ENCODE measurements at places on chromosomes 6 and 20.
A peak's percentile ranks its signal among the peaks of the same experiment; 100 is the strongest.

DNA sequence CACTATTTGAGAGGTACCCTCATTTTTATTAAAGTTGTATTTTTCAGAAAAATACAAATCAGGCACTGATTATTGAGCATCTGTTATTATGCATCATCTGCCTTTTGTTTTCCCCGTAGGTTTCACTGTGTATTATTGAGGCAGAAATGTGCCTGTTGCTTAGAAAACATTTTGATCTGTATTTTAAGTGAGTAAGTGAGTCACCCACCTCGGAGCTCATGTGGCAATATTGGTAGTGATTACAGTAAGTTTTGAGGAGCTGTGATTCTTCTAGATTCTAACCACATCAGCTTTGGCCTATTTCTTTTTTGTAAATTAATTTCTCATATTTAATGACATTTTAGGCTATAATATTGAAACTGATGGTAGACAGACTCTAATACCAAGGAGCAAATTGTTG is 59.6 kb upstream of the LAMP5 start:
- no peak for DNase-seq

DNA sequence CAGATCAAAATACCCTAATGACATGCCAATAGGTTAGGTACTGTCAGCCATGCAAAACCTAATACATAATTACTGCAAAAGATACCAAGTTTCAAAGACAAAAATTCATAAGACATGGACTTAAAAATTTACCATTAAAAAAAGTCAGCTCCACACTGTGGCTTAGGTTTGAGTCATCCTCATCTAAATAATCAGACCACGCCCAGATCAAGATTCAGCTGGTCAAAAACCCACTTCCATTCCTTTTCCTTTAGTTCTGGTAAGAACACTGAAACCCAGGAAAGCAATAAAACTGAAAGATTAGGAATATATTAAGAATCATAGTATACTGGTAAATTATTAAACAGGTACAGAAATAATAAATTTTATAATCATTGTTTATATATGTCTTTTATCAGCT is 81.0 kb upstream of the ASF1A start:
- no peak for DNase-seq

DNA sequence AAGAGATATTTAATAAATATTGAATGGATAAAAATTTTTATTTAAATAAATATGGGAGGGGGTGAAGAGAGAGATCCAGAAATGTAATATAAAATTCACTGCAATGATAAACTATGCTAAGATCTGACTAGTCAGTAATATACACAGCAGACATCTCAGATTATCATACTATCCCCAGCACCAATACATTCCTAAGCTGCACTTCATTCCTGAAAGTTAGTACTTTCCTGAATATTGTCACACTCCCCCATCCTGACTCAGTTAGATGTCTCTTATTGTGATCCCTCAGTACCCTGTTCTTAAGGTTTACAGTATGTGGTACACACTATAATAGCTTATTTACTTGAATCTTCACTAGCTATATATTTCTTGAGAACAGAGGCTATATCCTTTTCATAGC is 88.3 kb upstream of the KCNQ5 start:
- DNase-seq, result no peak

DNA sequence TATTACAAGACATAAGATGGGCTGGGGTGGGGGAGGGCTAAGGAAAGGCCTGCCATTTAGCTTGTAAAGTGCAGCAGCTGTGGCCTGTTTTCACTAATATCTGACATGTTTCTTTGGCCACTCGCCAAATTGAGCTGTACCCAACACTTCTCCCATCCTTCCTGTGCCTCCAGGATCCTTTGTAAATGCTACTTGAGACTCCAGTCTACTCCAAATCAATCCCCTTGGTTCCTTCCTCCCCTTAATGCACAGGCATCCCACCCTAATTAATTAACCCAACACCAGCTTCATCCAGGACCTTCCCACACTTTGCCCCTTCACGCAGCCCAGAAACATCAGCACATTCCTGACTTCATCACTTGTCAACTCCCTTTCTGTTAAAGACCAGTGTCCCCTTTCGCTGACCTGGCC is 55.0 kb upstream of the TCF21 start:
- no peak for DNase-seq

DNA sequence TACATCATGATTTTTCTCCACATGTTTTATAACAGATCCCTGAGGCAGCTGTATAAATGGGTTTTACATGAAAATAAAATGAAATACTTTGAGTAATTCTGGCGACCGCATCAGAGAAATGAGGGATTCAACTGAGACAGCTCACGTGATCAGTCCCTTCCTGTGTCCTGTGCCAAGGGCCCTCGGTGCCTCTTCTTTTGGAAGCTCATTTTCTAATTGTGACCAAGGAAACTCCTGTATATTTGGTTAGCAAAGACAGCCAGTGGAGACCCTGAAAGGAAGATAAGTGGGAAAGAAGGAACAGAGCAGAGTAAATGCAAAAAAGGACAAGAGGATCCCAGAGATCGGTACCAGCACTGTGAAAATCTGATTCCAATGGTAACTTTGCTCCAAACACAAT is 129.9 kb downstream of the FYN start:
- no peak for DNase-seq

GRCh38 chr20:36467076-36467999 is 74.0 kb upstream of the MYL9 start:
- DNase-seq, result peak; percentile 49

DNA sequence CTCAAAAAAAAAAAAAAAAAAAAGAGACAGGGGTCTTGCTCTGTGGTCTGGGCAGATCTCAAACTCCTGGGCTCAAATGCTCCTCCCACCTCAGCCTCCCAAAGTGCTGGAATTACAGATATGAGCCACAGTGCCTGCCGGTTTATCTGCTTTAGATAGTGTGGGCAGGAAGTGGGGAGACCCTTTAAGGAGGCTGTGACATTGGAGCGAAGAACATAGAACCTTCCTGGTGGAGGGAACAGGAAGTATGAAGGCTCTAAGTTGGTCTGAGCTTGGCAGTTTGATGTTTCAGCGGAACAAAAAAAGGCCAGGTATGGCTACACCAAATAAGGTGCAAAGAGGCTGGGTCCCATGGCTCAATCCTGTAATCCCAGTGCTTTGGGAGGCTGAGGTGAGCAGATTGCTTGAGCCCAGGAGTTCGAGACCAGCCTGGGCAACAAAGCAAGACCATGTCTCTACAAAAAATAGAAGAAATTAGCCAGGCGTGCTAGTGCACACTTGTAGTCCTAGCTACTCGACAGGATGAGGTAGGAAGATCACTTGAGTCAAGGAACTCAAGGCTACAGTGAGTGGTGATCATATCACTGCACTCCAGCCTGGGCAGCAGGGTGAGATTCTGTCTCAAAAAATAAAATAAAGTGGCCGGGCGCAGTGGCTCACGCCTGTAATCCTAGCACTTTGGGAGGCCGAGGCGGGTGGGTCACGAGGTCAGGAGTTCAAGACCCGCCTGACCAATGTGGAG is 8.7 kb upstream of the ZMYND8 start:
- no peak for DNase-seq

GRCh38 chr6:44558024-44558831 is 170.7 kb downstream of the CDC5L start:
- DNase-seq, result no peak

DNA sequence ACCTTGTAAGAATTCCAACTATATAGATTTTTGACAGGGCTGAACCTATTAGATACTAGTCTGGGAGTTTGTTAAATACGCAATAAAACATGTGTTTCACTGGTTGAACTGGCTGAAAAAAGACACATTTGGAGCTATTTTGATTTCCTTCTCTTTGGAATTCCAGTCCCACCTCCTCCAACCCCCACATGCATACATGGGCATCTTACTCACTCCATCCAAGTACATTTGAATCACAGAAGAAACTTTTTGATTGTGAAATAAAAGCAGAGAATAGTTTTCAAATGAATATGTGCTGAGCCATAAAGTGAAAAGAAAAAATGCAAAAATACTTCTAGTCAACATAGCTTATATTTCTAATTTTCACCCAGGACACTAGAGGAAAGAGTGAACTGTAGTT is 33.9 kb upstream of the STXBP5 start:
- peak; percentile 56 for DNase-seq

DNA sequence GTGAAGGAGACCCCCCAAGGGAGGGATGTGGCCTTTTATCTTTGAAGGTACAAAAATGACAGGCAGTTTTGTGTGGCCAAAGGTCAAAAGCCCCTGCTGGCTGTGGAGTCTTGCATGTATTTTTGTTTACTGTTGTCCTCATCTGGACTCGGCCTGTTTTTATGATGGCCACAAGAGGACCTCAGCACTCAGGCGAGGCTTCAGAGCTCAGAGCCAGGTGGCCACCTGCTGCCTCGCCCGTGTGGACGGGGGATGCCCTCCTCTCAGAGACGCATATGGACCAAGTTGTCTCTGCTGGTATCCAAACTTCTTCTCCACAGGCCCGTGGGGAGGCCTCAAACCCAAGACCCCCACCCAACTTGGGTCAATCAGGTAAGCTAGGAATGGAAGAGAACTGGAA is 118.2 kb downstream of the DACT2 start:
- DNase-seq, result no peak

DNA sequence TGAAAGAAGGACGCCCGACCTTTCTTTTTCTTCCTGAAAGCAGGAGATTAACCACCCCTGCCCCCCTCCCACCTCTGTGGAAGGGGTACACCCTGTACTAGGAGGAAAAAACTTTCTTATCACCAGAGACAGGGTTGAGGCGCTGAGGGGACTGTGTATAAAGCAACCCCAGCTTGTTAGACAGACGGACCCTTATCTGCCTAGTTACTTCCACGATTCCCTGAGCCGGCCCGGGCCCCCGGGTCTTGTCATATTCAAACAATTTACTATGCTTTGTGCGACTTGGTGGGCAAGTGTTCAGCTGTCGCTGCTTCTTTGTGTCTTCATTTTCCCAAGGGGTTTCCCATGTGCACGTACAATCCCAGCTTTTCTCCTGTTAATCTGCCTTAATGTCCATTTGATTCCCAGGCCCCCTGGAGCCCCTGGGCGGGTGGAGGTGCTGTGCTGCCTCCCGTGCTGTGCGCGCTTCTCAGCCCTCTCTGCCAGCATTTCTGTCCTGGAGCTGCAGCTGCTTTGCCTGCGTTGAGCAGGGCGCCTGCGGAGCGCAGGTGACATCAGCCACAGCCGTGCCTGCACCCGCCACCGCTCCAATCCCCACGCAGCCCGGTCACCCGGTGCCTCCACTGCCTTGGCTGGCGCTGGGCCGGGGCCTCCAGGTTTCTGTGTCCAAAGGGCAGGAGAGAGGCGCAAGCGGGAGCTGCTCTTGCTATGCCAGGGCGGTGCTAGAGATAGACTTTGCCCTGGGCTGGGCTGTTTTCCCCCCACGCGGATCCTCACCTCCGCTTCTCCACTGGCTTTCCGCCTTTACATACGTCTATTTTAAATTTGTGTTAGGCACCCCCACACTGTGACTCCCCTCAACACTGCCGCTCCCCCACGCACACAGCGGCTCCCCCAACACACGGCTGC is 96.2 kb downstream of the TTLL2 start:
- DNase-seq, result no peak

- DNase-seq, result no peak
Measured at GRCh38 chr6:2132416-2132815, 113.0 kb downstream of the GMDS start.

DNA sequence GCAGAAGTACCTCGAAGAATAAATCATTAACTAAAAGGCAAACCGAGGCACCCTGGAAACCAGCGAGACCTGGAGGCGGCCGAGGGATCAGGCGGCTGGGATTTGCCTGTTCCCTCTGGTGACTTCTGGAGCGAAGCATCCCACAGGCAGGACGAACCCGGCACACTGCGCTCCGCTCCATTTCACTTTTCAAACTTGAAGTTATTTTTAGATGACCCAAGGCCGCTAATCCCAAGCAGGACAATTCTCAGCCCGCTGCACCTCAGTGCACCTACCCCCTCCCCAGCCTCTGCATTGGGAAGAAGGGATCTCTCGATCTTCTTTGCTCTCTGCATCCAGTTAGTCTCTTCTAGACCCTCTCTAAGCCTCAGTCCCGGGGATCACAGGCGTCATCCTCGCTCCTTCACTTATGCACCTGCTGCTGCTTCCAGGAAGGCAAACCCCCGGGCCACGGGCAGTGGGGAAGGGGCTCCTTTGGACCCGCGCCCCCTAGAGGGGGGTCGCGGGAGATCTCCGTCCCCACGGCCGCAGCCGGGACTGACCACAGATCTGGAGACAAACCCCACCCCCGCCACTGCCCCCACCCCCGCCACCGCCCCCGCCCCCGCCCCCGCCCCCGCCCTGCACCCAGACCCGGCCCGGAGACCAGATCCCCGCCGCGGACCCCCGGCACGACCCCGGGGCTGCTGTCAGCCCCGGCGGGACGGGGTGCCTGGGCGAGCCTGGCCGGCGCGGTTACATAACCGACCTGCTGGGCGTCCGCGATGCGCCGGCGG is 636 bp downstream of the RCAN2 start:
- peak; percentile 52 for DNase-seq

GRCh38 chr6:39330057-39330456 is 7.6 kb upstream of the KCNK16 start:
- no peak for DNase-seq

- DNase-seq, result no peak
Measured at GRCh38 chr20:50247196-50248094, 56.8 kb downstream of the CEBPB start.

GRCh38 chr6:165321555-165322145 is 12.2 kb upstream of the C6orf118 start:
- DNase-seq, result no peak

DNA sequence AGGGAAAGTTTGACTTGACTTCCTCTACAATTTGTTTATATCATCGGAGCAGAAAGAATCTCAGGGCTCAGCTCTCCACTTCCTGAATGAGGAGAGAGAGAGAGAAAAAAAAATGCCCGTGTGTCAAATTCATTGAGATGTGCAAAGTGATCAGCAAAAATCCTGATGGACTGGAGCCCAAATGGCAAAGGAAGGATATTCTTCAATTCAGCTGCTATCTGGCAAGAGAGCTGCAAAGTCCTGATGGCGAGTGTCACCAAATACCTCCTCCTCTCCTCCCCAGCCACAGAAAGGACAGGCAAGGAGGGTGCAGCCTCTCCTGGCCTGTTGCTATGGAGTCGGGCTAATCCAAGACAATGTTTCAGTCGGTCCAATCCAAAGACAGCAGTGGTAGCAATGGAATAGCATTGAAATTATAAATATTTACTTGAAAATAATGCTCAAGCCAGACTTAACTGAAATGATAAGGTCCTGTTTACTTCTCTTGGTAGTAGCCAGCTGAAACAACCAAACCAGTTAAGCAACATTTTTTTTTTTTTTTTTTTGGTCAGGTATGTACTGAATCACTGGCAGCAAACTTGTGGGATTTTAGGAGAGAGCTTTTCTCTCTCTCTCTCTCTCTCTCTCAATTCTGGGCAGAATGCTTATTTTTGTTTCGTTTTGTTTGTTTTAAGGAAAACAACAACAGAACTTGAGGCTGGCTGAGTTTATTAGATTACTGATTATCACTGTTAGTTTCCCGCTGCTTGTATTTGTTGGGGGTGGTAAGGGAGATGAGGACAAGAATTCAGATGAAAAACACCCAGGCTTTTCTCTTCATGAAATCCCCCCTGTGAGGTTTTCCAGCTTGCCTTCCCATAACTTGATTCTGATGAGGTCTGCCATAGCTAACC is 204.2 kb downstream of the BCAS1 start:
- peak; percentile 62 for DNase-seq

Data from AG08396 (cell line).